Fibroblast of skin of right biceps (primary cell): ENCODE measurements at places on chromosomes 5 and 9.

- peak; percentile 46 for DNase-seq
Measured at GRCh38 chr5:79001471-79001870, 16.4 kb upstream of the ARSB start.

DNA sequence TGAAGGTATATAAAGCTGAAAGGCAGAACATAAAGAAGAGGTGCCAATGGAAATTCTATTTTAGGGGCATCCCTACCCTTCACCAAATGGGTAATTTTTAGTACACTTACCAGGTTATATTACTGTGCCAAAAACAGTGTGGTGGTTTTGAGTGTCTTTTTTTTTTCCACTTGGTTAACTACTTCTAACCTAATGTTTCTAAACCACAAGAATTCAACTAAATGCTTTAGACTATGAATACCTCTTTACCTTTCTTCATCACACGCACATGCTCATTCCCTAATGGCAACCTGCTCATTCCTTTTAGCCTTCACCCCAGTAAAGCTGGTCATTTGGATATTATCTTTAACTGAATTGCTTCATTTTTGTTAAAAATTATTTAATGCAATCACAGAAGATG is 215.6 kb downstream of the PIK3R1 start:
- DNase-seq = no peak

DNA sequence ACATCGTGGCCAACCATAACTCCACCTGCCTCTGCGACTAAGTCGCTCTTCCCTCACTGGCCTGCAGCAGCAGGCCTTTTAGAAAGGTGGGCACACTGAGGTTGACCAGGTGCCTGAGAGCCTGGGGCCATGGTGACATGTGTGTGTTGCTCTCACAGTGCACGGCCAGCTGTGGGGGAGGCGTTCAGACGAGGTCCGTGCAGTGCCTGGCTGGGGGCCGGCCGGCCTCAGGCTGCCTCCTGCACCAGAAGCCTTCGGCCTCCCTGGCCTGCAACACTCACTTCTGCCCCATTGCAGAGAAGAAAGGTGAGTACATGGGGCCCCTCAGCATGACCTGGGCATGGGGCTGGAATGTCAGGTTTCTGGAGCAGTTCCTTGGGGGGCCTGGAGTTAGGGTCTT is 104.5 kb upstream of the ICE1 start:
- DNase-seq = no peak

- peak; percentile 89 for DNase-seq
Measured at GRCh38 chr5:177378884-177379883, 5.0 kb upstream of the SLC34A1 start.

GRCh38 chr5:73039082-73039481 is 81.3 kb upstream of the TMEM171 start:
- no peak for DNase-seq

DNA sequence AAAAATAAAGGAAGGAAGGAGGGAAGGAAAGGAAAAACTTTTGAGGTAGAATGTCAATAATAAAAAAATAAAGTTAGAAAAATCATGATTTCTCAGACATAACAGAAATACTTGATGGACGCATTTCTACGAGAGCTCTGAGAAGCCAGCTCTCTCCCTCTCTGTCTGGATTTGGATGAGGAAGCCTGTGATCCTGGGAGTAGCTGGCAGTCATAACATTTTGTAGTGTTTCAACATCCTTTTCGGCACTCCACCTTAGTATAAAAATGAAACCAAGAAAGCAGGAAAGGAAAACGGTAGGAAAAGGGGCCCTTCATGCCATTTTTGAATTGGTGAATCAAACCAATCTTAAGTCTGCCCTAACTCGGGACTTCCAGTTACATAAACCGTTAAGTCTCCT is 321.3 kb downstream of the EPB41L4A start:
- DNase-seq = peak; percentile 6

DNA sequence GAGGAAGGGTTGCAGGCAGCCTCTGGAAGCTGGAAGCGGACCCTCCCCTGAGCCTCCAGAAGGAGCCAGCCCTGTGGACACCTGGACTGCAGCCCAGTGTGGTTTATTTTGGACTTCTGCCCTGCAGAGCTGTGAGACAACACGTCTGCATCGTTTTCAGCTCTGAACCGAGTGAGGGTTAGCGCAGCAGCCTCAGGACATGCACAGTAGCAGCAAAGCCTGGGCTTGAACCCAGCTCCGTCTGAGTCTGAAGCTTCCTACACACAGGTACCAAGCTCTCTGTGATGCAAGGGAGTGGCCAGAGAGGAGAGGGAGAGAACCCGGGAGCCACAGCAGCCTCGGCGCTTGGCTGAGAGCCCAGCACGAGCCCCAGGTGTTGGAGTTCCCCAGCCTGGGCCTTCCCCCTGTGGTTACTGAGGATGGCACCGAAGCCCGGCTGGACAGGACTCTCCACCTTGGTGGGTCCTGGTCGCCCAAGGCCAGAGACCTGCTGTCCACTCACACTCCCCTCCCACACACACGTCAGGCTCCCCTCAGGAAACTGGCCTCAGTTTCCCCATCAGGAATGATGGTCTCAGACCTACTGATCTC is 128.2 kb downstream of the OLFM1 start:
- DNase-seq = no peak

- DNase-seq = no peak
Measured at GRCh38 chr9:69120380-69121154, 53.5 kb upstream of the TJP2 start.

- DNase-seq = peak; percentile 45
Measured at GRCh38 chr9:137762414-137763061, 115.0 kb upstream of the CACNA1B start.

GRCh38 chr9:129334105-129334935 is 156.3 kb upstream of the IER5L start:
- peak; percentile 99 for DNase-seq

DNA sequence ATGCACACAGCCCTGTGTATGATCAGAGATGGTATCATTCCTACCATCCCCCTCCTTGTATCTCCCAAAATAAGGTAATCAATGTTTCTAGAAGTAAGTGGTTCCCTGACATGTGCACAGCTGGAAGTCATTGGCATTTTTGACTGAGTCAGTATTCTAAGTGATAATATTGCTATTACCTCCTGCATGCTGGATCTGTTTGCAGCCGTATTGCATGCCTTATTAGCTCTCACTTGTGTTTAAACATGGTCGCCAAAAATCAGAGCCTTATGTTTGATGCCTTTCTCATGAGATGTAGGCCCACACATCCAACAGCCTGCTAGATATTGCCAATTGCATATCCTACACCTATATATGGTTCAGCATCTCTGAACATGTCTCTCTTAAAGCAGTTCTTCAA is 254.3 kb downstream of the CDH12 start:
- peak; percentile 48 for DNase-seq

GRCh38 chr9:128828719-128829452 is 708 bp downstream of the SPOUT1 start:
- DNase-seq = no peak

DNA sequence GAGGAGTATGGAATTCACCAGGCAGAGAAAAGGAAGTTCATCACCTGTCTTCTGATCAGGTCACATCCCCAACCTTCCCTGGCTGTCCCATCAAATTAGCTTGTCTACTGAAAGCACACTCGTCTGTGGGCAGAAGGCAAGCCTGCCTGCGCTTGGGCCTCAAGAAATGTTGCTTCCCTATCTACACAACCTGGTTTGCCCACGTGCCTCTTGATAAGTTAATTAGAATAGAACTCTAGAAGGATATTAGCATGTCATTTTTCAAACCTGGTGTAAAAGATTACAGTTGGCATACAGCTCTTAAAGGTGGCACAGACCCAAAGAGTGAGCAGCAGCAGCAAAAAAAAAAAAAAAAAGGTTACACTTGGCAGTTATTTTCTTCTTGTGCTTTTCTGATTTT is 5.1 kb downstream of the TTC23L start:
- DNase-seq = no peak

GRCh38 chr9:132823370-132824145 is 54.5 kb downstream of the AK8 start:
- no peak for DNase-seq

GRCh38 chr9:99778836-99779235 is 42.8 kb upstream of the NR4A3 start:
- no peak for DNase-seq

DNA sequence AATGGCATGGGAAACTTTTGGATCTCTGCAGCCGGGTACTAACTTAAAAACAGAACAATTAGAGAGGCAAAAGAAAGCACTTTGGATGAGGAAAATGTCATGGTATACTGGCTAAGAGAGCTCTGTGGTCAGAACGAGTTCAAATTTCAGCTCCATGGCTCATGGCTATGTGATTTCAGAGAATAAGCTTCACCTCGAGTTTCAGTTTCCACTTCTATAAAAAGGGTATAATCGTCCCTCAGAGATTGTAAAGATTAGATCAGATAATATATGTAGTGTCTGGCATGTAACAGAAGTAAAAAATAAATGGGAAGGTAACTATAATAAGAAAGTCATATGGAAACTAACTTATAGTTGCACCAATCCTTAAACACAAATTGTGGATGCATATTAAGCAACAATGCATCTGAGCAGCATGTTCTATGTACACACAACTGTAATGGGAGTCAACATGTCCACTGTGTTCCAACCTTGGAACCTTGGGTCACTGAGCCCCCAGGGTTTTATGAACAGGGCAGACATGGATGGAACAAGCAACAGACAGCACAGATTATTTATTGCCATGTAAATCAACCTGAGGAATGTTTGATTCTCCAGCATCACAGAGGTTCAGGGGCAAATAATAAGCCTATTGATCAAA is 145.4 kb downstream of the MAPKAP1 start:
- DNase-seq = no peak

GRCh38 chr5:61048534-61048933 is 103.5 kb downstream of the NDUFAF2 start:
- DNase-seq = peak; percentile 88

GRCh38 chr5:143304836-143305475 is 98.5 kb downstream of the NR3C1 start:
- peak; percentile 57 for DNase-seq

GRCh38 chr5:56456002-56456401 is 222.9 kb upstream of the ANKRD55 start:
- DNase-seq = peak; percentile 46

GRCh38 chr5:158756871-158757270 is 342.8 kb downstream of the EBF1 start:
- DNase-seq = no peak

DNA sequence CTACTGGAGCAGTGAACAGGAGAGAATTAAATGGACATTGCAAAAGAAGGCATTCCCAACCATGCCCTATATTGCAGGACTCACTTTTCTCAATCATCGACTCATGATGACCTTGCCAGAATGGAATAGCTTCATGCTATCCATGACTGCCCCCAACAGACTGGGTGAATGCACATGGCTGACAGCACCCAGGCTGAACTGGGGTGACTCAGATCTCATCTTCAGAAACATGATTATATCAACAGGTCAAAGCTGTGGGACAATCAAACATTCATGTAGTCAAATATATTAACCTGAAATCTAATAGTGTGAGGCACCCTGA is 34.7 kb upstream of the MIER3 start:
- no peak for DNase-seq

DNA sequence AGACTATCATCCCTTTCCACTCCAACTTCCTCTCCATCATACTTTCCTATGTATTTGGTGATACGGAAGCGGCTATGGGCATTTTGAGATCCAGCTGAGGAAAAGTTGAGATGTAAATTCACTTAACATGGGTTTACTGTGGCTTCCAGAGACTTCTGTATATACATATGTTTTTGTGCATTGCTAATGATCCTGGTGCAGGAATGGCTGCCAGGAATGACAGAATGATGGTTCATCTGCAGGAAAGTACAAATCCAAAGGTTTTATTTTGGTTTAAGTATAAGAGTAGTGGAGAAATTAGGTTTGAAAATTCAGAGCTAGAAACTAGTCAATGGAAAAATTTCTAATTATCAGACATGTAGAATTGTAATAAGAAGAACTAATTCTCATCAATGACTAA is 95.0 kb upstream of the PAM start:
- no peak for DNase-seq

- DNase-seq = no peak
Measured at GRCh38 chr5:134019636-134020035, 14.9 kb upstream of the VDAC1 start.

GRCh38 chr5:153520137-153520536 is 29.7 kb downstream of the GRIA1 start:
- no peak for DNase-seq

DNA sequence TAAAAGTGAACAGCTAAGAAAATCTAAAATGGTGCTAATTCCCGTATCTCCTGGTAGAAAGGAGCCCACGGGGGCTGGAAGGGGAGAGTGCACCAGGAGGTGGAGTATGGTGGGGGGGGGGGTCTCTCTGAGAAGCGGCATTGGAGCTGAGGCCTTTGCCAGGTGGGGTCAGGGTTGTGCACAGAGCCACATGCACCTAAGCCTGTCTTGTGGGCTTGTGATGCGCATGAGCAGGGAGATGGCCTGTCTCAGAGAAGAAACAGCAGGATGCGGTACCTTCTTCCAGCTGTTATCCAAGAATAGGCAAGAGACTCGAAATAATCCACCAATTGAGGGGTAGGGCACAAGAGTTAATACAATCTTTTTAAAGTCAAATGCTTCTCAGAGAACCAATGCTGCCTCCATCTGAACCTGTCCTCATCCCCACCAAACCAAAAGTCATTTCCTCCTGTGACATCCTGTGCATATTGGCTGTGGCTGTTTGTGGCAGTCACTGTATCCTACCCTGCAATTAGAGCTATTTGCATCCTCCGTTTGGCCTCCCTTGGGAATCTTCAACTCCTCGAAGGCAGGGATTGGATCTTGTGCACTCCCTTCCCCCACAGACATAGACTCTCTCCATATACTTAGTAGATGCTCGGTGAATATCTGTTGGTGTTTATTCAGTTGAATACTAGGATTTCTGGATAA is 45.4 kb downstream of the FGF1 start:
- DNase-seq = no peak

GRCh38 chr9:115008536-115009270 is 78.3 kb upstream of the TNFSF8 start:
- DNase-seq = peak; percentile 93

DNA sequence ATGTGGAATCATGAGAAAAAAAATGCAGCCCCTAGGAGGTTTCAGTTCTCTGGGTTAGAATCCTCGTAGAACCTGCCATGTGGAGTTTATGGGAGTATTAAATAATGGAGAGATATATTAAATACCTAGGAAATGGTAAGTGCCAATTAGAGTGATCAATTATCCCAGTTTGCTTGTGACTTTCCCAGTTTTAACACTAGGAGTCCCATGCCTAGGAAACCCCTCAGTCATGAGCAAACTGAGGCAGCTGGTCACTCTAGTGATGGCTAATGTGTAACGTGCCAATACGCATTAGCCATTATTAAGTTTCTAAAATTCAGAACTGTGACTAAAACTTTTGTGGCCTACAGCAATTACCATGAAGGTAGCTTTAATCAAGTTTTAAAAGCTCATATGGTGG is 720.6 kb downstream of the TAF11L14 start:
- DNase-seq = no peak

GRCh38 chr5:72015103-72015548 is 92.1 kb upstream of the MAP1B start:
- DNase-seq = peak; percentile 75

DNA sequence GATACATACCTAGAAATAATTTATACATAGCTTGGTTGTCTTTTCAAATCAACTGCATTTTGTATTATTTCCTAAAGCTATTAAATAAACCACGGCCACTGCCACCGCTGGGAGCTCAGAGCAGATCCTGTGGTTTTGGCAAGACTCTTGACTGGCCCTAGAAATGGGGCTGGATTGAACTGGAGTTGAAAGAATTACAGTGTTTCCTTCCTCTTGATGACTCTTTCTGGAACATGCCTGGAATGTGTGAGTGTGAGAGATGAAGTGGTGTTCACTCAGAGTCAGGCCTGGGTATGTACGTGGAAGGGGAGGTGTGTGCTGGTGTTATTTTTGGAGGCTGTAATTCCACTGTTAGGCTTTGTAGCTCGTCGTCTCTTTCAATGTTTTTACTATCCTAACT is 45.9 kb downstream of the TEK start:
- DNase-seq = peak; percentile 93
